ENCODE measurements at places on chromosomes 7 and 10.

DNA sequence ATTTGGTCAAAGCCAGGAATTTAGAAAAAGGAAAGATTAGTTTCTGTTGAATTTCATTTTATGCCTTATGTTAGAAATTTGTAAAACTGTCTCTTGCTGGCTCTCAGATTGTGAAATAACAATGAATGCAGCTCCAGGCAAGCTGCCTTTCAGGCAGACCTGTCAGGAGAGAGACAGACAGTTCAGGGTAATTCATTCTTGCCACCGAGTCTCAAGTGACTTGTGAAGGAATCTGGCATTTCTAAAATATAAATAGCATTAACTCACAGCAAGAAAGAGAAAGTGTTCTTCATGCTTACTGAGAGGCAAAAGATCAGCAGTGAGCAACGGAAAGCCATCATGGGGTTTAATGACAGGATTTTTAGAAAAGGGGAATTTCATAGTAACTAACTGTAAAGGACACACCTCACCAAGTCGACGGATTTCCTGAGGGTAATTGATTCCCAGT, 442.3 kb upstream of the AKR1E2 start:
- DNase-seq, result no peak

DNA sequence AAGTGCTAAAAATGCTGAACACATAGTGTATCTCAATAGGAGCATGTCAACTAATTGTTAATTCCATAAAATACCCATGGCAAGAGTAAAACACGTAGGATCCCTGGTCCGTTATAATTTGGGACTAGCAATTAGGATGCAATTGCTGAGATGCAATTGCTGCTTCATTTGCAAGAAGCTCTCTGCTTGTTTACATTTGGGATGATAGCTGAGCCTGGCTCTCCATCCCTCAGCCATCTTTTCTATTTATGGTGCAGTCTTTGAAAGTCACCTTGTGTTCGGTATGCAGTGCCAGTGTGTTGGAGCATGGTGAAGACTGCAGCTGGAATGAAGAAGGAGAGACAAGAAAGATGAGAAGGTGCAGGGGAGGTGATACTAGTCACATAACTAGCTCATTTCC, 191.3 kb downstream of the SNX10 start:
- DNase-seq, result no peak

GRCh38 chr10:69458430-69459100, 7.3 kb downstream of the TSPAN15 start:
- peak; percentile 83 for DNase-seq

- peak; percentile 72 for DNase-seq
These were observed 10.0 kb downstream of the KLF6 start for GRCh38 chr10:3774814-3775695.

DNA sequence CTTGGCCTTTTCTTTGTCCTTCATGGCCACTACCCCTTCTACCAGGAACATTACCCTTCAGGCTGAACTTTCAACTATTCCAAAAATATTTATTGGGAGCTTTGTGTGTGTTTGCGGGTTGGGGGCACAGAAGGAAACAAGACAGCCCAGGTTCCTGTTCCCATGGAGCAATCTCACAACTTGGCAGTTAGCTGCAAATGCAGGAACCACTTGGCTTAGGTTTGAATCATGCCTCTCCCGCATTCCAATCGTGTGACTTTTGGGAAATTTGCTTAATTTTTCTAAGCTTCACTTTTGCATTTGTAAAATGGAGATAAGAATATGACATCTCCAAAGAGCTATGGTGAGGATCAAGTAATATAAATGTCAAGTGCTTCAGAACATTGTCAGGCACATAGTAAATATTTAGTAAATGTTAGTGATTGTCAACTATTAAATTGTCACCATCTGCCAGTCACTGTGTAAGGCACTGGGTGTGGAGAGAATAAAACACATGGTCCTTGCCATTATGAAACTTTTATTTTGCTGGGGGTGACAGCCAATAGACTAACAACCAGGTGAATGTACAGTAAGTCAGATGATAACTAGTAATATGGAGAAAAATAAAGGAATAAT, 277.1 kb downstream of the SNX13 start:
- no peak for DNase-seq

DNA sequence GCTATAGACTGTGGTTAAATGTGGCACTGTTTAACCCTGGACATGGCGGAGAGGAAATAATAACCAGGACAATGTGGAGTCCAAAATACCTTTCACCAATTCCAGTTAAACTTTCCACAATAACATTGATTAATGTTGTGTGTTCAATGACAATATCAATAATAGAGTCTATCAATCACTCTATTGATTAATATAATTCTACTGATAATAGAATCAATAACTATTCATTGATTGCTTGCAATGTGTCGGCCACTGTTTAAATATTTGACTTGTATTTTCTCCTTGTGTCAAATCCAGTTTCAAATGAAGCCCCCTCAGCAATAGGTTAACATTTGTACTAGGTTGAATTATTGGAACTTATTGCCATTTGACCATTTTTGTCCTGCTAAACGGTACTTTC, 187.0 kb downstream of the PTPN20 start:
- no peak for DNase-seq

DNA sequence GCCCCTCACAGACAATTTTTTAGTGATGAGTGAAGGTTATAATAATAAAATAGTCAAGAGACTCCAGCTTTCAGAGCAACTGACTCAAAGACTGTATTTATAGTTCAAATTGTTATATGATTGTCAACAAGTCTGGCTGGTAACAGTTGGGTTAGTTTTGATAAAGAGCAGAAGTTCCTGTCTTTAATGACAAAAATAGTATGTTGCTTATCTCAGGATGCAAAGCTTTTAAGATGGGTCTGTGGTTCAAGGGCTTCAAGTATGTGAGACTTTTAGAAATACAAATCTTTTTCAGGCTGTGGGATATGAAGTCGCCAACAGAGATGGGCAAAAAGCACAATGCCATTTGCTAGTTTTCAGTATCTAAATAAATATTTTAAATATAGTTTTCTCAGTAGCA, 118.4 kb downstream of the ABCA13 start:
- DNase-seq, result no peak

DNA sequence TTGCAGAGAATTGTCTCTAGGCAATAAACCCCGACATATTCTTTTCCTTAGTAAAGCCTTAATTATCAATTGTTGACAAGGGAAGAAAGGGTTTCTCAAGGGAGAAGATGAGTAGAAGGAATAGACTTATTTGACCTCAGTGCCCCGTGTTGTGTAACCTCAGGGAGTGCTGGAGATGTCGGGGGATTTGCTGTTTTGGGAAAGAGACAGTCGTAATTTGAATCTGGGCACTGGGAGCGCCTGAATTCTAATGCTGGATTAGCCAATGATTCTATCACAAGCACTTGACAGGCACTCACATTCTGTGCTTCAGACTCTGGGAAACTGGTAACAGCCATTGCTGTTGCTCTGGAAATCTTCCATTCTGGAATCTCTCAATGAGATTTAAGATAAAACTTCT, 13.8 kb upstream of the LMOD2 start:
- no peak for DNase-seq

DNA sequence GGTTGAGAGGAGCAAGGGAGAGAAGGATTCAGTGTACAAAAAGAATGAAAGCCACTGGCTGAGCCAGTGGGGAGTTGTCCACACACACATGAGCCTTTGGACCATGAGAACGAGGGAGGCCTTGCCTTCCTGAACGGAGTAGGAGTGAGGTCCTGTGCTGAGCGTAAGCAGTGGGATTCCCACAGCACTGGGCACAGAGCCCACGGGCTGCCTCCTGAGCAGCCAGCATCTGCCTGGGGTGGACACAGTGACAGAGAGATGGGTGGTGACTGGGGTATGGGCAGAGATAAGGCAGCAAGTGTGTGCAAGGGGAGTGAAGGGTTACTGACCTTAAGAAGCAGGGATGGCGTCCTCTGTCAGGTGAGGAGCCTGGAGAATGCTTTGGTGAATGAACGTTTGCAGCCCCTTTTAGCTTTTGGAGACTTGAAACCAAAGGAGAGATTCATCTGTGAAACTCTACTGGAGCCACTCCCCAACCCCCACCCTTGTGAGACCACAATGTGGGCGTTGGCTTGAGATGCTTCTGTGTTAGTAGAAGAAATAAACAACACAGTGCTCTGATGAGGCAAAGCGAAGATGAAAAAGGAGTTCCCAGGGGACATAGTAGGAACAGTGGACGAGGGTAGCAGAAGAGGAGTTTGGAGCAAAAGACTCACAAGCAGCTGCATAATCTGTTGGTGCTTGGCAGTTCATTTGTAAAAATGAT, 56.5 kb downstream of the FIGNL1 start:
- DNase-seq, result peak; percentile 40

All from inflammatory macrophage (primary cell).